ENCODE measurements at places on chromosomes 7 and 10.
A peak's percentile ranks its signal among the peaks of the same experiment; 100 is the strongest.

DNA sequence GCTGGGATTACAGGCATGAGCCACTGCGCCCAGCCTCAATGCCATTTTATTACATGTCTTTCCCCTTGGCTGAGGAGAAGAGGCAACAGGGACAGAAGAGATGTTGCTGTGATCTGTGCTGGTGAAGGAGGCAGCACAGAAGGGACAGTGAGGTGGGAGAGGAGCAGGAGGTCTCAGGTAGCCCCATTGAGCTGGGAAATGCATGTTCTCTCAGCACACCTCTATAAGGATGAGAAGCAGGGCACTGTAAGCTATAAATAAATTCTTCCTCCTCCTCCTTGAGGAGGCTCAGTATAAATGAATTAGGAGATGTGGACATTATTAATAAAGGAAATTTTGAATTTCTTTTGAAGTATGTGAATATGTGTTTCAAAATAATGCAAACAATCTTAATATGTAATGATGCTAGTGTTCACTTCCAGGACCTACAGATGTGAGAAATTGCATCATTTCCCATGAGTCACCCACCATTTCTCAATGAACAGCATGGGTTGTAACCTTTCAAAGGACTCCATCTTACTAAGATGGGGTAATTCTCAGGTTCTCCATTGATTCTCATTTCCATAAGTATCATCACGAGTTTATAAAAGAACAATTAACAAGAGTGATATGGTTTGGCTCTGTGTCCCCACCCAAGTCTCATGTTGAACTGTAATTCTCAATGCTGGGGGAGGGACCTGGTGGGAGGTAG lies 88.9 kb upstream of the ODAD2 start:
- no peak for DNase-seq

GRCh38 chr7:130154501-130155317 lies 50.5 kb downstream of the TMEM209 start:
- no peak for DNase-seq

DNA sequence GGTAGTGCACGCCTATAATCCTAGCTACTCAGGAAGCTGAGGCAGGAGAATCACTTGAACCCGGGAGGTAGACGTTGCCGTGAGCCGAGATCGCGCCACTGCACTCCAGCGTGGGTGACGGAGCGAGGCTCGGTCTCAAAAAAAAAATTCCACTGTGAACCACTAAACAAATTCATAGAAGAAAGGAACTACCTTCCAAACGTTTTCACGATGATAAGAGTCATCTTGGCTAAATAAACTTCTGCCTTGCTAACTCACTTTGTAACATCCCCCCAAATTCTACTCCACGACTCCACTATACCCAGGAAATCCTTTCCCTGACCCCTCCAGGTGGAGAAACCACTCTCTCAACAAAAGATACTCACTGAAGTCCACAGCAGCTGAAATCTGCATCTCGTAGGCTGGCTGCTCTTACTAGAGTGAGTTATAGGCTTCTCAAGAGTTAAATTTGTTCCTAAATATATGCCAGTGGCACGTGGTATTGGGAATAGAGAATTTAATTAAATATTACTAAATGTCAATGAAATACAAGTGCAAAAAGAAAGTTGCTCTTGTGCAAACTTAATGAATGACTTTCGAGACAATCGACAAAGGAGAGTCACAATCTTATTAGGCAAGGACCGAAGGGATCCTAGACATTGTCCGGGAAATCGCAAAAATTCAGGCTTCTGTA lies 1.6 kb upstream of the GTF2I start:
- no peak for DNase-seq

- DNase-seq, result no peak
Observed at GRCh38 chr7:39272111-39272510, 294.1 kb upstream of the YAE1 start.

- DNase-seq, result peak; percentile 49
Observed at GRCh38 chr7:130733931-130734814, at the start of gene KLF14. Gene KLF14 (minus strand): TSS chr7:130734207. CDS start chr7:130734033, 174 bp downstream.

GRCh38 chr7:79055722-79056415 lies 397.6 kb downstream of the MAGI2 start:
- DNase-seq, result no peak
